Stimulated activated CD4-positive, alpha-beta T cell treated with anti-CD3 and anti-CD28 coated beads, Interleukin-4, amount 100 ng/mL, for 1 hour (primary cell): ENCODE measurements at places on chromosomes 5 and 9.

DNA sequence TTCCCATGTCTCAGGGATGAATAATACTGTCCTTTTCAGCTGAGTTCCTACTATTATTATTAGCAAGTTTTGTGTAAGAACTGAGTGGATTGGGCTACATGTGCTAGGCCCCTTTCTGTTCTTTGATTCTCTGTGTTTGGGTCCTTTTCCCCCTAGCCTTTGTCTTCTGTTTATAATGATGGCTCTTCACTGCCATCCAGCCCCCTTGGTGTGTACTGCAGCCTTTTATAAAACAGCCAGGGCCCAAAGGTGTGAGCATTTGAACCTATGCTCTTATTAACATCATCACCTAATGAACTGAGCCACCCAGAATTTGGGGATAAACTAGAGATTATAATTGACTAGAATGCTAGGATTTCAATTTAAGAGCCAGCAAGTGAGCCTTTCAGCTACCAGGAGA, 52.6 kb downstream of the PLAC8L1 start:
- no peak for DNase-seq

GRCh38 chr5:140327589-140327988, 18.8 kb downstream of the HBEGF start:
- no peak for DNase-seq

DNA sequence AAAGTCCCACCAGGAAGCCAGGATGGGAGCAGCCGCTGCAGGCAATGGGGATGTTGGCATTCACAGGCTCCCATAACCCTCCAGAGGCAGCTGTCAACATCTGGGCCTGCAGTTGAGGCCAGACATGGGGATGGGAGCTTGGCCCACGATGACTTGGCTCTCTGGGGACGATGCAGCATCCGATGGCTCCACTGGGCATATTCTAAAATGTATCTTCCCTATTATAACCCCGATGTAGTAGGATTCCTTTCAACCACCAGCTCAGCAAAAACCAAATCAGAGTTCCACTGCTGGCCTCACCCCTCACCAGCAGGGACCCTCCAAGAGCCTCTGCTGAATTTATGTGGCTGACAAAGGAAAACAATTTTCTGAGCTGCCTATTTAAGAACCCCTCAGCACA, 7.1 kb downstream of the SPRY4 start:
- DNase-seq: no peak

DNA sequence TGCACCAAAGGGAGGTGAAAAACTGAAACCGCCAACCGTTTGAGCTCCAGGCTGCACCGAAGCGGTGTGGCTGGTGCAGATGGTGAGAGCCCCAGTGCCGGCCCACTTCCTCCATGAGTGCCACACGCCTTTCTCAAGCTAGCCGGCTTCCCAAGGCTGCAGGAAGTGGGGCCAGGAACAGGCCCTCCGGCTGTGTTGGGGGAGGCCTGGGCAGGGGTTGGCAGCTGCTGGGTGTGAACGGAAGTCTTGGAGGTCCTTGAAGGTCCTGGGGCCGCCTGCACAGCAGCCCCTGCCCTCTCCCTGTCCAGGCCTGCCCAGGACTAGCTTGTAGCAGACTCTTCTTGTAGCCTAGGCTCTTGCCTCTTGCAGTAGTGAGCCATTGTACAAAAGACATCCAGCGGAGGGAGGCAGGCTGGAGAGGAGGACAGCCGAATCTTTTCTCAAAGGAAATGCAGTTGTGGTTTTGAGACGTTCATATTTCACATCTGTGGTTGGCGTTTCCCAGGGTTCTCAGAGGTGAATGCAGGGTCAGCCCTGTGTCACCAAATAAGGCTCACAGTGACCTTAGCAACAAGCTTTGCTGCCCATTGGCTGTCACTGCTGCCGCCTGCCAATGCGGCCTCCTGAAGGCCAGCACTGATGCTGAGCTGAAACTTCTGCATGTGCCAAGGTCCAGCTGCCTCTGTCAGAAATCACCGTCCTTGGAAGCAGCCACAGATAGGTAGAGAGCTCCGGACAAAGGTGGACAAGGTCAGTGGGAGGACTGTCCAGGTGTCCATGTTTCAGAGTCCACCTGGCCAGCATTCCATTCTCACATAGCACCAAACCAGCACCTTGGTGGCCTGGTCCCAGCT, 23.9 kb downstream of the IRF1 start:
- no peak for DNase-seq

DNA sequence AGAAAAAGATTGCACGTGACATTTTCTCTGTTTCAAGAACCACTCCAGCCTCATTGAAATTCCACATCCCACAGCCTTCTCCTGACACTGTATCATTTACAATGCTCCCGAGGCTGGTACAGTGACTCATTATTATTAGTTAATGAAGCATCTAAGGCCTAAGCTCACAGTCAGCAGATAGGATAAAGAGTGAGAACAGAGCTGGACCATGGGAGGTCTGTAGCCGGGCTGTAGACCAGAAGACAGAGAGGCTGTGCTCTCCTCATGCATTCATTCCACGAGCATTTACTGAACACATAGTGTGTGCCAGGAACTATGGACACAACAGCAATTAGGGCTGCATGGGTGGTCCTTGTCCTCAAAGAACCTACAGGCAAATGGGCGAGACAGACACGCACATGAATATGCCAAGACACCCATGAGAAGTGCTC, 47.3 kb upstream of the GALNT10 start:
- no peak for DNase-seq

- no peak for DNase-seq
Measured at GRCh38 chr9:89667726-89668125, 62.9 kb downstream of the GADD45G start.

DNA sequence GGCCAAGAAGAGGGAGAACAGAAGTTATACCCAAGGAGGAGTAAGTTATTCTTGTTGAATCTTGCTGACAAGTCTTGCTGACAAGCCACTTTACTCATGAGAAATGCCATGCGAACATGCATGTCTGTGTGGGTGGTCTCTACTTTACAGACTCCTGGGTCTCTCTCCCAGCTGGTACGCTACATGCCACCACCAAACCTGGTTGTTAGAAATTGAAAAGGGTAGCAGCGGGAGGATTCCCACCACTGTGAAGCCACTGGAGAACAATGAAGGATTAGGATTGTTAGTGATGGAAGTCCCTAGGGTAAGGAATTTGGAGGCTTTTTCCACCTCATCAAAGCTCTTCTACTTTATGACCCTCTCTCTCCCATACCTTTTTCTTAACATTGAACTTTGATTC, 53.6 kb upstream of the GABRB2 start:
- DNase-seq: no peak

DNA sequence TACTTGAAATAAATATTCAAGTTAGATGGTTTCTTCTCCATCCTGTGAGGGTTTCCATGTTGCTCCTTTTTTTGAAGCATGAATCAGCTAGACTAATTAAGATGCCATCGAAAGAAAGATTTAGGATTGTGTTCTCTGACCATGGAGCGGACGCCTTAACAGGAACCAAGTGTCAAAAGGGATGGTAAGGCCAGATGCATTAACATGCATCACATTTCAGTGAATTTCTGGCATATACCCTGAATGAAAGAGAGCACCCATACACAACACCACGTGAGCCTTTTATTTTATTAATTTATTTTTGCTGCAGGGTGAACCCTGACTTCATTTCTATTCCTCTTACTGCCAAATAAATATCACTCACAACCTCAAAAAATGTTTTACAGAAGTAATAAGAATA, 1045.3 kb upstream of the ARRDC3 start:
- no peak for DNase-seq

GRCh38 chr9:78695519-78695918, 398.6 kb downstream of the PSAT1 start:
- DNase-seq: no peak

GRCh38 chr5:66247176-66247960, 103.3 kb downstream of the SREK1 start:
- DNase-seq: no peak

DNA sequence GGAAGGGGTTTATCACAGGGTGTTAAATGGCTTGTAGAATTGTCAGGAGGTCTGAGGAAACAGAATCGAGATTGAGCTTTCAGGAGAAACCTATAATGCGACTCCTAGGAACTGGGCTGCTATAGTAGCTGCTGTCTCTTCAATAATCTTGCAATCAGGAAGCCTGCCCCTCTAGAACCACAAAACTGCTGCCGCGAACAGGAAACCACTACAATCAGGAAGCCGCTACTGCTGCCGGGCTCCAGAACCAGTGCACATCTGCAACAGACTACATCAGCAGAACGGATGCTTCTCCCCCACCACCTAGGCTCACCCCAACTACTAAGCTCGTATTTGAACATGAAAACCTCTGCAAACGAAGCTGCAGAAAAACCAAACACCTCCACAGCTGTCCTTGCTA, 31.6 kb downstream of the TNFSF8 start:
- peak; percentile 55 for DNase-seq

DNA sequence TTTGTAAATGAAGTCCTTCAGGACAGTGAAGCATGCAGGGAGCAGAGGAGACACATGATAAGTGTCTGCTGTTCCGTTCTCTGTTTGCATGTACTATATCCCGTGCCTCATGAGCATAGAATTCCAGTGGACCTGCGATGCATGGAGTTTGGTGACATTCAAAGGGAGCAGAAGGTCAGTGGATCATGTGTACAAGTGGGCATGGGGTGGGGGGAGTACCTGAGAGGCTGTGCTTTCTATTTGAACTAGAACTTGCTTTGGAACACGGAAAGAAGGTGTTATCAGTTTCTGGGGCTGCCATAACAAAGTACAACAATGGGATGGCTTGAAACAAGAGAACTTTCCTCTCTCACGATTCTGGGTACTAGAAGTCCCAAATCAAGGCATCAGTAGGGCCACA, 5.1 kb upstream of the CCNJL start:
- no peak for DNase-seq

GRCh38 chr5:54616518-54617220, 99.1 kb downstream of the SNX18 start:
- DNase-seq: no peak

GRCh38 chr5:73654171-73654811, 28.3 kb downstream of the ARHGEF28 start:
- DNase-seq: no peak

DNA sequence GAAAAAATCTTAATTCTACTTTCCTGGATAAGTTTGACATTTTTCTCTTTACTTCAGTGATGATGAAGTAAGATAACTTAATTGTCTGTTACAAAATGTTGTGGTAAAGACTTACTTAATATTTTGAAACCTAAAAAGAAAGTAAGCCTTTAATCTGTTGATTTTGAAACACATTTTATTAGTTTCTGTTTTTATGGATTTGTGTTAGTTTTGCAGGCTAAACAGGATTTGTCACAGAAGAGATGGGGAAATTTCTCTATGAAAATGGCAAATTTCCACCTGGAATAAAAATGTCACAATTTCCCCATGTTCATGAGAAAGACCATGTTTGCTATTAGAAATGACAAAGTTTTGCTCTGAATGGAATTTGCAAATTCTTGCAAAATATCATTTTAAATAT, 237.1 kb downstream of the RFX3 start:
- no peak for DNase-seq

GRCh38 chr5:58672521-58672920, 89.6 kb downstream of the RAB3C start:
- DNase-seq: no peak

DNA sequence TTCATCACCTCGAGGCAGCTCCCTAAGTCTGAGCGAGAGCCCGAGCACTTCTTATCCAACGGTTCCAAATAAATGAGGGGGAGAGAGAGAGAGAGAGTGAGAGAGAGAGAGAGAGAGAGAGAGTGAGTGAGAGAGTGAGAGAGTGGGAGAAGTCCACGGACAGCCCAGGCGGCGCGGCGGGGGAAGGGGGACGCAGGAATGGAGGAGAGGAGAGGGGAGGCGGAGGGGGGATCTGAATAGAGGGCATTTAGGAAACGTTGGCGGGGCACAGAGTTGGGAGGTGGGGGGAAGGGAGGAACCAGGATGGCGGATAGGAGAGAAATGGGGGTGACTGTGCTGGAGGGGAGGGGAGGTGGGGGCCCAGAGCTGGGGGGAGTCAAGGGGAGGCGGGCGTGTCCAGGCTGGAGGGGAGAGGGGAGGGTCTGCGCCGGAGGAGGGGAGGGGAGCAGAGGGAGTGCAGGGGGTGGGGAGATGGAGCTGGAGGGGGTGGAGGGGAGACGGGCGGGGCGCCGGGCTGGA, 398 bp upstream of the BASP1 start:
- no peak for DNase-seq

DNA sequence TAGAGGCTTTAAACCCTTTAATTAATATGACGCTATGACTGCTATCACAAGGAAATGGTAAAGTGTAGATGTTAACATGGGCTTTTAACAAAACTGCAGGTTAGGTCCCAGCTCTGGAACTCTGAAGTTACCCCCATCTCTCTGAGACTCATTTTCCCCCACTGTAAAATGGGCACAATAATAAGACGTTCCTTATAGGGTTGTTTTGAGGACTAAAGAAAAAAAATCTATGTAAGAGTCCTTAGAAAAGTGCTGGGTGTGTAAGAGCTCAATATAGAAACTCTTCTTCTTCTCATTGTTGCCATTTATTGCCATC, 45.8 kb upstream of the STK32A start:
- no peak for DNase-seq

GRCh38 chr9:120480707-120481106, 99.3 kb downstream of the CDK5RAP2 start:
- no peak for DNase-seq

DNA sequence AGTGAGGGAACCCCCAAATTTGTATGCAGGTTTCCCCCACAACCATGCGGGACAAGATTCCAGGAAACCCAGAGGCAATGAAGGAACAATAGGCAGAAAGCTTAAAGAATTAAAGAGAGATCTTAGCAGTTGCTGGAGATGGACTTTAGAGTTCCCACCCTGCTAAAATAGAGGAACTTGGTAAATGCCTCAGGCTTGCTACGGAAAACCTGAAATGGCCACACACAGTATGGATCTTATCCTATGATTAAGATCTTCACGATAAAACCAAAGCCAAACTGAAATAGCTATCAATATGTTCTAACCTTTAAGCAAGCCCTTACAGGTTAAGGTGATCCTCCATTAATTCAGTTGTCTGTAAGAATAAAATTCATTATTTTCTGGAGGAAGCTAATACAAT, 148.3 kb downstream of the RANBP17 start:
- DNase-seq: no peak

DNA sequence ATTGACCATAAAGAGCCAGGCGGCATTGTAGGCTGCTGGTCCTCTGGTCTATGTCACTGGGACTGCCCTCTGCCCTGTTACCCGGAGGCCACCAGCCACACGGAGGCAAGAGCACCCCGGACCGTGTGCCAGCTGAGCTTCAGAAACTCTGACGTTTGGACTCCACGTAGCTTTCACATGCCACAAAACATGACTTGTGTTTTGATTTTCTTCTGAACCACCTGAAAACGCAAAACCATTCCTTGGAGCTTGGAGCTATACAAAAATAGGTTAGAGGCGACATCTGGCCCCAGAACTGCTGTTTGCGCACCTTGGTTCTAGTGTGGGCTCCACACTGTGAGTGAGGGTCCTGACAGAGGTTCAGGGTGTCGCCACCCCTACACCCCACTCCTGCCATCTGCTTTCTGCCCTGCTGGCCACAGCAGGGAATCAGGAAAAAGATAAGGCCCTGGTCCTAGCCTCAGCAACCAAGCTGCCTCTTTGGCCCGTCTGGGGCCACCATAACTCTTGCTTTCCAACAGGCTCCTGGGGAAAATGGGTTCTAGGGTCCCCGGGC, 151.3 kb upstream of the IRX2 start:
- no peak for DNase-seq

DNA sequence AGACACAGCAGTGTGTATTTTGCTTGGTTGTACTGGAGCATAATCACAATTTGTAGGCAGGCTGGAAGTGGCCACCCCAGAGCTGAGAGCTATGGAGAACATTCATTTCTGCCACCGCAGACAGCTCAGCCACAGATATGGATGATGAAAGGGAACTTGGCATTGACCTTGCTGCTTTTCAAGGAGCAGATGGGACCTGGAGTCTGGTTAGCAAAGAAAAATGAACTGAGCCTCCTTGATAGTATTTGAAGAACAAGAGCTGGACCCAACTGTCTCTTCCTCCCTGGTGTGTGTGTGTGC, 395.2 kb upstream of the ZNF462 start:
- DNase-seq: no peak
